ENCODE measurements at places on chromosomes 3 and 15. TPM values are rescaled to one million over a fixed set of nuclear protein-coding genes. Genes with fewer than 3 reads are reported as not detected.

CLRN1 gene
- total RNA-seq = not detected

EHD4 gene
- 22.8 TPM for total RNA-seq

FES gene
- 41.9 TPM for total RNA-seq

TMEM207 gene
- total RNA-seq = not detected

TEX55 gene
- total RNA-seq = not detected

XYLB gene
- 2.5 TPM for total RNA-seq

GRCh38 chr3:29324180-29324651, 43.3 kb downstream of the RBMS3 start:
- H3K4me1 ChIP-seq = peaks cover 40% of the 10 kb centered on the region
- DNase-seq = no peak
- H3K27me3 ChIP-seq = no peaks in the 10 kb centered on the region
- H3K4me3 ChIP-seq = peak overlapping the region; percentile 29
- no peaks in the 10 kb centered on the region for H3K36me3 ChIP-seq

DNA sequence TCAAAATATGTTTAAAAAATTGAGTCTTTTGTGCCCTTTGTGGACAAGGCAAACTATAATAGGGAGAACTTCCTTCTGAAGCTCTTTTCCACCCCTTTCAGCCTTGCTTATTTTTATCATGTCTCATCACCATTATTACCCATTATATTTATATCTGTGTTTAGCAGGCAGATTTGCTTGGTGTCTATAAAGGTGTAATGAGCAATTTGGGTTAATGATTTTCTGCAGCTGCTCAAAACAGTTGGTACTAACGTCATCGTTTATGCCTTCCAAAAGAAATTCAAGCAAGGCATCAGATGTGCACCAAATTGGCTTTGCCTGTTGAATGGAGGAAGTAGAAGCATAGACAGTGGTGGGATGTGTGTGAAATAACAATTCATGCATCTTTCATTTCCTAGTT, 483.7 kb upstream of the SGO1 start:
- H3K27ac ChIP-seq = no peak overlapping the region
- no peaks in the 10 kb centered on the region for H3K27me3 ChIP-seq
- H3K4me3 ChIP-seq = no peak overlapping the region
- peaks cover 18% of the 10 kb centered on the region for H3K4me1 ChIP-seq

DNA sequence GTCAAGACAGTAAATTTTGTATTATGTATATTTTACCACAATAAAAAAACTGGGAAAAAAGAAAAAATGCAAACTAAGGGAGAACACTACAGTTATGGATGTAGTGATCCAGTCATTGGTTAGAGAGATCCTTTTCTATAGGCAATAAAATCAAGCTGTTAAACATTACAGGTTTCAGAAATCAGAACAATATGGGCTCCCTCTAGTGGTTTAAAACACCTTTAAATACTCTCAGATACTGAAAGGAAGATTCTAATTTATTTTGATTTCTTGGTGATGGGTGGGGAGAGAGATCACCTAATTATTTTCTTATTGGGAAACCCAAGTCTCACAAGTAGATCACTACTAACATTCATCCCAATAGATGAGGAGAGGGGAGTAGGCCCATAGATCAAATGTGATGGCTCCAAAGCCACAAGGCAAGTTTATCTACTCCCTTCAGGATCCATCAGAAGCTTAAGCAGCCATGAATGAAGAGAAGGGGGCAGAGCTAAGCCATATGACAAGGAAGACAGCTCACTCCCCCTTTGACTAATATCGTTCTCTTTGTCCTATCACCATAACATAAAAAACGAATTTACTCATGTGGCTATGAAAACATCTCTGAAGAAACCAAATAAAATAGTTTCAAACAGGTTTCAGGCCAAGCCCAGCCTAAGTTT, 118.6 kb downstream of the ANO10 start:
- no peaks in the 10 kb centered on the region for H3K4me1 ChIP-seq
- no peaks in the 10 kb centered on the region for H3K27me3 ChIP-seq
- no peak overlapping the region for H3K4me3 ChIP-seq
- DNase-seq = no peak

GRCh38 chr15:81146466-81146865, 12.4 kb downstream of the CFAP161 start:
- DNase-seq = no peak
- H3K27ac ChIP-seq = no peak overlapping the region
- H3K27me3 ChIP-seq = peaks cover 28% of the 10 kb centered on the region
- no peaks in the 10 kb centered on the region for H3K4me1 ChIP-seq

DNA sequence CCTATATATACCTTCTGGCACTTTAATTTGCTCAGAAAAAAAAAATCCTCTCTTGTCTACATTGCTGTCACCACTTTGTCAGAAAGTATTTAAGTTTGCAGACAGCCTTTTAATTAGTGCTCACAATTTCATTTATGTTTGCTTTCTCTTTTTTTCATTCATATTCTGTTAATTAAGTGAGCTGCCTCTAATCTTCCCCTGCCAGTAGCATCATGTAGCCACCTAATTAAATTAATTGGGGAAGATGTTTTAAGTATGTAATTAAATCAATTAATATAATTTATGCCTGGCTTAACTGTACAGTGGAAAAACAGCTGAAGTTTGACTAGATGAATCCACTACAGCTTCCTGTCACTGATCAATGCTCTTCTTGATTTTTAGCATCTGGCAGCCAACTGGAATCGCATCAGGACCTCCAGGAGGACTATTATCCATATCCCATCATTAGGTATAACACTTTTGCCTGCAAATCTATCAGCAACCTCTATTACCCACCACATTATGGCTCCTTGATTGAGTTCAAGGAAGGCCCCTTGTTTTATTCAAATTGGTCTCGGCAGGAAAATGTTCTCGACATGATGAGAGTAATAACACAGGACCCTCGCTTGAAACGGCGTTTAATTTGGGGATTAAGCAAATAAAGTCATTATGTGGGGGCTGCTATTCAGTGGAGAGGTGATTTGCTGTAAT, 118.5 kb downstream of the IQCH start:
- H3K27ac ChIP-seq = no peak overlapping the region
- no peaks in the 10 kb centered on the region for H3K36me3 ChIP-seq
- no peaks in the 10 kb centered on the region for H3K27me3 ChIP-seq
- H3K4me1 ChIP-seq = no peaks in the 10 kb centered on the region
- DNase-seq = no peak

- no peak overlapping the region for H3K27ac ChIP-seq
- no peaks in the 10 kb centered on the region for H3K27me3 ChIP-seq
- H3K4me1 ChIP-seq = peaks cover 21% of the 10 kb centered on the region
- DNase-seq = no peak
- H3K4me3 ChIP-seq = no peak overlapping the region
Measured at GRCh38 chr15:78542647-78543046, 2.4 kb downstream of the PSMA4 start.

DNA sequence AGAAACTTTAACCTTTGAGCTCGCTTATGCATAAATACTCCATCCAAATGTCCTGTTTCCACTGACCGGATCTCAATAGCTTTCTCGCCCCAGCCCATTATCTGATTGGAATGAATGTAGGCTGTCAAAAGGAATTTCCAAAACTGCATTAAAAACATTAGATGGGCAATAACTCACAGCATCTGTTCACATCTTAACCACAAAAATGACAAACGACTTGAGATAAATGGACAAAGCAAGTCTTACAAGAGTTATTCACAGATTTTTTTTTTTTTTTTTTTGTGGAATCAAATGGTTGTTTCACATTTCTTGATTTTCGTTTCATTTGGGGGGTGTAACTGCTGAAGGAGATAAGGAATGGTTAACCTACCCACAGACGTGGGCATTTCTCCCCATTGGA, 39.7 kb upstream of the SLC2A2 start:
- no peak overlapping the region for H3K4me3 ChIP-seq
- H3K4me1 ChIP-seq = no peaks in the 10 kb centered on the region
- DNase-seq = no peak
- no peak overlapping the region for H3K27ac ChIP-seq

DNA sequence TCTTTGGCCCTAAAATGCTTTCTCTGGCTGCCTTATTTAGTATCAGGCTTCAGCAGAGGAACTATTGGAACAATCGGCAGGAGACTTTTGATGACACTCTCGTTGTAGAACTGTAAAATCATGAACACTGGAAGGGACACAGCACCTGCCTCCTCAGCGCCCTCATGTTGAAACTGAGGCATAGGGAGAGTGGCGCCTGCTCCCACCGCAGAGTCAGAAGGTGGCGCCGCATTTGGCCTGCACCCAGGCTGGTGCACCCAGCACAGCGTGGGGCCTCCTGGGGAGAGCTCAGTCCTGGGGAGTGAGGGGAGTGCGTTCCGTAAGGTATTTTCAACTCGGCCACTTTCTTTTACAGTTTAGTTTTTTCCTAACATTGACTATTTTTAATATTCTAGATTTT, 78.2 kb upstream of the BLM start:
- H3K4me3 ChIP-seq = no peak overlapping the region
- H3K27ac ChIP-seq = no peak overlapping the region
- no peaks in the 10 kb centered on the region for H3K27me3 ChIP-seq
- H3K36me3 ChIP-seq = peaks cover 80% of the 10 kb centered on the region
- DNase-seq = no peak

DNA sequence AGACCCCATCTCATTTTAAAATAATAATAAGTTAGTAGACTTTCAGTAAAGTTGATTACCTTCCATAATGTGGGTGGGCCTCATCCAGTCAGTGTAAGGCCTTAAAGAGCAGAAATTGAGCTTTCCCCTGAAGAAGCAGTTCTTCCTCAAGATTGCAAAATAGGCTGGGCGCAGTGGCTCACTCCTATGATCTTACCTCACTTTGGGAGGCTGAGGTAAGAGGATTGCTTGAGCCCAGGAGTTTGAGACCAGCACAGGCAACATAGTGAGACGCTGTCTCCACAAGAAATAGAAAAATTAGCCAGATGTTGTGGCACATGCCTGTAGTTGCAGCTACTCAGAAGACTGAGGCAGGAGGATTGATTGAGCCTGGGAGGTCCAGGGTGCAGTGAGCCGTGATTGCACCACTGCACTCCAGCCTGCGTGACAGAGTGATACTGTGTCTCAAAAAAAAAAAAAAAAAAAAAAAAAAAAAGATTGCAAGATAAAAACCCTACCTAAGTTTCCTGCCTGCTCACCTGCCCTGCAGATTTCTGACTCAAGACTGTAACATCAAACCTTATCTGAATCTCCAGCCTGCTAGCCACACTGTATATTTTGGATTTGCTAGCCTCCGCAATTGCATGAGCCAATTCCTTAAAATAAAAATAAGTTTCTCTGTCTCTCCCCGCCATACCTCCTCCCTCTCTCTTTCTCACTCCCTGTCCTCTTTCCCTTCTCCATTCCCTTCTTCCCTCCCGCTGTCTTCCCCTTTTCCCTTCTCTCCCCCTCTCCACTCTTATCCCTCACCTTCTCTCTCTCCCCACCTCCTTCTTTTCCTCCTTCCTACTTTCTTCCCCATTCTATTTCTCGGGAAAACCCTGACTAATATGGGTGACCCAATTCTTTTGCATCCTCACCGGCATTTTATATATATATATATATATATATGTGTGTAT, 16.9 kb downstream of the KLHL18 start:
- DNase-seq = no peak
- peaks cover 10% of the 10 kb centered on the region for H3K36me3 ChIP-seq
- H3K4me3 ChIP-seq = no peak overlapping the region
- H3K4me1 ChIP-seq = peaks cover 26% of the 10 kb centered on the region

DNA sequence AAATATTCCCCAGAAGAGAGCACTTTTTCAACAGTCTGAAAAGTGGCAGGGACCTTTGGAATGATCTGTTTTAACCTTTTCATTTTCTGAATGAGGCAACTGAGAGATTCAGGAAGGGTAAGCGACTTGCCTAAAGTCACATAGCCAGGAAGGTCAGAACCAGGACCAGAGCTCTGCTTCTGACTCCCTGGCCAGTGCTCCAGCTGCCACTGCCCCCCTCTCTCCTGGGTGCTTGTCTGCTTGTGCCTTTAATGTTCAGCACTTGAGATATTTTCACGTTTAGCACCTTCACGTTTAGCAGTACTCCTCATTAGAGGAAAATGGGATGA, 68.3 kb downstream of the SMAD3 start:
- no peak for DNase-seq
- H3K36me3 ChIP-seq = no peaks in the 10 kb centered on the region
- H3K4me1 ChIP-seq = peaks cover 64% of the 10 kb centered on the region
- H3K27ac ChIP-seq = peak overlapping the region; percentile 80
- no peak overlapping the region for H3K4me3 ChIP-seq

- no peak for DNase-seq
- H3K36me3 ChIP-seq = no peaks in the 10 kb centered on the region
- H3K4me1 ChIP-seq = no peaks in the 10 kb centered on the region
- no peaks in the 10 kb centered on the region for H3K27me3 ChIP-seq
- no peak overlapping the region for H3K27ac ChIP-seq
- H3K4me3 ChIP-seq = no peak overlapping the region
Measured at GRCh38 chr3:37236024-37236423, 61.6 kb upstream of the LRRFIP2 start.

- H3K27me3 ChIP-seq = no peaks in the 10 kb centered on the region
- H3K4me3 ChIP-seq = no peak overlapping the region
- no peaks in the 10 kb centered on the region for H3K36me3 ChIP-seq
- no peak for DNase-seq
Measured at GRCh38 chr3:185792955-185793354, 31.9 kb downstream of the IGF2BP2 start.

DNA sequence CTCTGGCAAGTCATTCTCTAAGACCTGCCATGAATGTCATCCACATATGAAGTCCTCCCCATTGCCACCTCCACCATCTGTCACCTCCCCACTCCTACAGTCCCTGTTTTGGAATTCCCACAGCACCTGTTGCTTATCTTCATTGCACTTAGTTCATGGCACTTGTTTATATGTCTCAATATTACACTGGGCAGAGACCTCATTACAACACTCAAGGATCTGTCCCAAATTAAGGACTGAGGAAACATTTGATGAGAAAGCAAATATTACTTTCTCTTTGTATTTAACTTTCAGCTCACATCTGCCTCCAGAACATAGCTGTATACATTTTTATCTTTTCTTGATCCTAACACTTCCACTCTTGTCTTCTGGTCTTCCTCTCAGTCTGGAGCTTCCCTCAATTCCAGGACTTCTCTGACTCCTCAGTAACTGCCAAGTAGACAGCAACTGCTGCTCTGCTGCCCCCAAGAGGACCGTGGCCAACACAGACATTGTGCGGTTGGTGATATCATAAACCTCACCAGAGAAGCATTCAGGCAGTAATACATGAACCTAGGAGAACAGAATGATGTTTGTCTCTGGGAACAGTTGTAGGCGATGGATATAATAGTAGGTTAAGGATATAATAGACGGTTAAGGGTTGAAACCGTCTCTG, 45.0 kb upstream of the FGF12 start:
- H3K27me3 ChIP-seq = no peaks in the 10 kb centered on the region
- H3K27ac ChIP-seq = no peak overlapping the region
- no peak overlapping the region for H3K4me3 ChIP-seq
- no peaks in the 10 kb centered on the region for H3K36me3 ChIP-seq
- no peak for DNase-seq

DNA sequence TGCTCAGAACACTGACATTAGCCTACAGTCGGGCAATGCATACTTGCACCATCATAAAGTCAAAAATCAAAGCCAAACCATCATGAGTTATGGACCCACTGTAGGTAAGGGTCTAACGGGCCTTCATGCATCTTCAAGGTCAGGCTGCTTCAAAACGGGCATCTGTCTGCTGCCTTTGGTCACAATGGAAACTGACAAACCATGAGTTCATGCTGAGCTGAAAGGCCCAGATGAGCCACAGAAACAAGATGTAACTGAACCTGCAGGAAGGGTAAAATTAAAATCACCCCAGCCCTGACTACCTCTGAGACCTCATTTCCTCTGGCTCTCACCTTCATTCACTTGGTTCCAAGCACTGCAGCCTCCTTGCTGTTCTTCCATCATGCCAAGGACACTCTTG, 143.8 kb downstream of the ERC2 start:
- no peak for DNase-seq
- no peak overlapping the region for H3K27ac ChIP-seq
- no peaks in the 10 kb centered on the region for H3K36me3 ChIP-seq
- H3K27me3 ChIP-seq = no peaks in the 10 kb centered on the region
- peaks cover 3% of the 10 kb centered on the region for H3K4me1 ChIP-seq

Data from esophagus muscularis mucosa (tissue), 4 donors.